ENCODE measurements at places on chromosomes 1 and 21.

DNA sequence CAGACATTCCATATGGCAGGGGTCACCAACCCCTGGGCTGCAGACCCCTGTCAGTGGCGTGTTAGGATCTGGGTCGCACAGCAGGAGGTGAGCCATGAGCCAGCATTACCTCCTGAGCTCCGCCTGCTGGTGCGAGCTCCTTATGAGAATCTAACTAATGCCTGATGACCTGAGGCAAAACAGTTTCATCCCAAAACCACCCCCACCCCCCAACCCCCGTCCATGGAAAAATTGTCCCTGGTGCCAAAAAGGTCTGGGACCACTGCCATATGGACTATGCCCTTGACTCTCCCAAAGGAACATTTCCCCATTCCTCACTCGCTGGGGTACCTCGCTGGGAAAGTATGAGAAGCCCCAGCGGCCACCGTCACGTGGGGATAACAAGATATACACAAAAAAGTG lies 6.4 kb upstream of the CPT2 start:
- no peak for DNase-seq

DNA sequence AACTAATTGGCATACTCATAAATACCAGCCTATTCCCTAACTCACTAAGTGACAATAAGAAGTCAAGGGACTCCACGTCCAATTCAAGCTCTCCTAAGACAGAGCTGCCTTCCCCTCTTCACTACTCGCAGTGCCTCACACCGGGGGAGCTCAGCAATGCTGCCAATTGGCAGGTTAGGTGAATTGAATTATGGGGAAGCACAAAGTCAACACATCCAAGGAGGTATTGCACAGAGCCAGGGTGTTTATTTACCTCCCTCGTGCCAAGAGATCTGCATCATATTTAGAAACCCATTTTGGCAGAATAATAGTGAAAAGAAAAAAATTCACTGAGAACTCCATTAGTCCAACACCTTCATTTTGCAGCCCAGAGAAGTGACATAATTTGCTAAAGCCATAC lies 20.4 kb upstream of the TNR start:
- DNase-seq = no peak

DNA sequence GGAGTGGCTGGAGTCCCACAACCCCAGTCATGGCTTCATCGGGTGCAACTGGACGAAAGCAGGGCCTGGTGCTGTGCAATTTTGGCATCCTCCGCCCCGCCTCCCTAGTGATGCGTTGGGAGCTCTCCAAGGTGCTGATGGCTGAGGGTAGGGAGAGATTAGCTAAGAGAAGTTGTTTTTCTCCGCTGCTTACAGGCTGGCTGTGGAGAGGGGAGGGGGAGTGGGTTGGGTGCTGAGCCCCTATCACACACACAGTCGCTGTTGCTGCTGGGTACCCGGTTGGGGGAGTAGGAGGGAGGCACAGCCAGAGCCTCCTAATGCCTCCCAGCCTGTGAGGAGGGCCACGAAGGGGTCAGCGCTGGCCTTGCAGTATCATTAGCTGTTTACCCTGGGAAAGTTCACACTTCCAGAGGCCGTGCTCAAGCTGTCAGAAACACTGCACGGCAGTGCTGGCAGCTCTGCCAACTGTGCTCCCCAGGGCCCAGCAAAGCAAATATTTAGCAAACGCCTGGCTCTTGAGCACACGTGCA lies 110.0 kb downstream of the GRIK3 start:
- peak; percentile 37 for DNase-seq

GRCh38 chr1:163745204-163745603 lies 423.4 kb downstream of the NUF2 start:
- DNase-seq = no peak

DNA sequence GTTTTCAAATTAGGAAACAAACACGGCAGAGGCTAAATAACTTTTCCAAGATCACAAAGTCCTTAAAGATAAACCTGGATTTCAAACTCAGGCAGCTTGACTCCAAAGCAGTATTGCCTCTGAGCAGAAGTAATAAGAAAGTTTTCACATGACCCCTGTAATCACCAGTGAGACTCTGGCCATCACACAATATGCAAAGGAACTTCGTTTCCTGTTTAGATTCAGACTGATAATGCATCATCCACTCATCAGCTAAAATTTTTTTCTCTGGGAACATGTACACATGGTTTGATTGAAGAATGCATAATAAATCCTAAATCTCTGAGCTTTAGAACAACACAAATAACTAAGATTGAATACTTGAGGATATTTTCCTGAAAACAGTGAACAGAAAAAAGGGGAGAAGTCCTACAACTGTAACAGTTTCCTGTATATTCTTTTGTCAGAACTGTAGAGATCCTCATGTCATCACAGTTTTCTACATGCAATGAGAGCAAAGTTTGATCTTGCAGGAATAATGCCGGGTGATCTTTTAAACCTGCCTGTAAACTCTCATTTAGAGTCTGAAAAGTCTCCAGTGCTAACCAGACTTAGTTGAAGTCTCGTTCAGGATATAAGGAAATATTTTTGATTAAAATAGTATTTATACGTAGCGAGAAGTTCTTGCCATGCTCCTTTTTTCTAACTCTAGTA lies 225.3 kb downstream of the SPATA17 start:
- no peak for DNase-seq

GRCh38 chr1:198876371-198876871 lies 237.6 kb downstream of the PTPRC start:
- no peak for DNase-seq

- DNase-seq = no peak
These were observed 6.9 kb downstream of the USP48 start for GRCh38 chr1:21775985-21776562.

GRCh38 chr1:108053270-108054013 lies 88.5 kb upstream of the VAV3 start:
- no peak for DNase-seq

DNA sequence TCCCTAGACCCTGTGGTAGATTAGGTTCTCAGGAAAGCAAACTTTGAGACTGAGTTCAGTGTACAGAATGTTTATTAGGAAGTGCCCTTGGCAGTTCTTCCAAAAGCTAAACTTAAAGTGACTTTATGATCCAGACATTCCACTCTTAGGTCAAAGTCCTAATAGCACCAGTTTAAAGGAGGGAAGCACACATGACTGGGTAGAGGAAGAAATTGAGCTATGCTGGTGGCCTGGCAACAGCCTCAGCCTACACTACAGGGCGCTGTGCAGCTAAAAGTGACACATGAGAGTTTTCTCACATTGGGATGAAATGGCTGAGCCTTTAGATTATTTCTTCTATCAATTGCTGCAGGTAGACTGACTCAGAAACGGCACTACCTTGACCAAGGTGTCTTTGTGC lies 280.4 kb downstream of the BRINP2 start:
- no peak for DNase-seq

DNA sequence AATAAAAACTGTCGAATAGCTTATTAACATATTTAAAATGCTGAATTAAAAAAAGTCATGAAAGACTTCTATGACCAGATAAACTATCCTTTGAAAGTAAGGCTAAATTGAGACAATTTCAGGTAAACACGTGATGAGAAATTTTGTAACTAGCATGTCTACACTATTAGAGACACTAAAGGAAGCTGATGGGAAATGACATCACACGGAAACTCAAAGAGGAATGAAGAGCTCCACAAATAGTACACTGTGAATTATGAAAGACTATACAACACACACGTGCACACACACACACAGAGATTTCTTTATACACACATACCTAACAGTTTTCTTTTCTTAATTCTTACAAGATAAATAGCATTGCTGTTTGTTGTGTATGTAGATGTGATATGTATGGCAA lies 70.9 kb upstream of the PLA2G4A start:
- no peak for DNase-seq

DNA sequence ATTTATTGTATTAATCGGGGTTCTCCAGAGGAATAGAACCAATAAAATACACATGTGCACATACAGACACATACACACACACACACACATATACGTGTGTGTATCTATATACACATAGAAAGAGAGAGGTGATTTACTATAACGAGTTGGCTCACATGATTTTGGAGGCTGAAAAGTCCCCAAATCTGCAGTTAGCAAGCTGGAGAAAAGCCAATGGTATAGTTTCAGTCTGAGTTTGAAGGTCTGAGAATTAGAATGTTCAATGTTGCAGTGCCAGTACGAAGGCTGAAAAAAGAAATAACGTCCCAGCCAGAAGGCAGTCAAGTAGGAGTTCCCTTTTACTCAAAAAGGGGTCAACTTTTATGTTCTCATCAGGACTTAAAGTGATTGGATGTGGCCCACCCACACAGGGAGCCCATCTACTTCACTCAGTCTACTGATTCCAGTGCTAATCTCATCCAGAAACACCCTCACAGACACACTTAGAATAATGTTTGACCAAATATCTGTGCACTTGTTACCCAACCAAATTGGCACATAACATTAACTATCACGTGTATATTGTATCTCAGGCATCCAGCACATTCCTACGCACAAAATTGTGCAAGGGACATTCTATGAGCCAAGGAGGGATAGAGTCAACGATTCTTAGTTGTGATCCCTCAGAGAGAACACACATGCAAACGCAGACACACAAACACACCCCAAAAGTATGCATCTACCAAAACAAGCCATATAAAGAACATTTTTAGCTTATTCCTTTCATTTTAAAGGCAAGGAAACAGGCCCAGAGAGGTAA lies 195.5 kb upstream of the DUSP10 start:
- DNase-seq = no peak

- DNase-seq = no peak
These were observed 15.0 kb upstream of the SARS1 start for GRCh38 chr1:109198745-109199144.

- DNase-seq = no peak
These were observed 31.9 kb downstream of the PDC start for GRCh38 chr1:186429017-186429416.

- DNase-seq = peak; percentile 71
These were observed 1.7 kb upstream of the ZBTB18 start for GRCh38 chr1:244049162-244050013.

GRCh38 chr1:199448646-199449045 lies 578.9 kb upstream of the NR5A2 start:
- DNase-seq = no peak

DNA sequence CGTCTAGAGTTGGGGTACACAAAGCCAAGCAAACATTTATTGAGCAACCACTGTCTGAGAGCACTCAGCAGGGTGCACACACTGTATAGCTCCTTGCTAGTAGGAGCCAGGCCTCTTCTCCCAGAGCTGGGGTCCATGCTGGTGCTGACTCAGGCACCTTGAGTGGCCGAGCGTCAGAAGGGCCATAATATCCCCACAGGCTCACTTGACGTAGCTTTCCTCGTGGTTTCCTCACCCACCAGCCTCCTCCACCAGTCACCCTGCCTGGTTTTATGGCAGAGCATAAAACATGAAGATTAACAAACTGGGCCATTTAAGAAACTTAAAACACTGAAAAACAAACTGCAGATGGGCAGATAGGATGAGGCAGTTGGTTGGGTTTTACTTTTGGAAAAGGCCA lies 361.5 kb downstream of the HHAT start:
- no peak for DNase-seq

DNA sequence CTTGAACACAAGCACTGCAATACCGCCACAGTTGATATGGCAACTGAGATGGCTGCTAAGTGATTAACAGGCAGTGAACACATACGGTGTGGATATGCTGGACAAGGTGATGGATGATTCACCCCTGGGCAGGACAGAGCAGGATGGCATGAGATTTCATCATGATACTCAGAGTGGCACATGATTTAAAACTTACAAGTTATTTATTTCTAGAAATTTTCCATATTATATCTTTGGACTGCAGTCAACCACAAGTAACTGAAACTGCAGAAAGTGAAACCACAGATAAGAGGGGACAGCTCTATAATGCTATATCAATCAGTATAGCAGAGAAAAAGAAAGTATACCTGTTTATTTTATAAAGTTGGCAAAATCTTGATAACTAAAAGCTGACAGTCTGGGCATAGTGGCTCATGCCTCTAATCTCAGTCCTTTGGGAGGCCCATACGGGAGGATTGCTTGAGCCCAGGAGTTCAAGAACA lies 47.9 kb downstream of the PHACTR4 start:
- peak; percentile 83 for DNase-seq

DNA sequence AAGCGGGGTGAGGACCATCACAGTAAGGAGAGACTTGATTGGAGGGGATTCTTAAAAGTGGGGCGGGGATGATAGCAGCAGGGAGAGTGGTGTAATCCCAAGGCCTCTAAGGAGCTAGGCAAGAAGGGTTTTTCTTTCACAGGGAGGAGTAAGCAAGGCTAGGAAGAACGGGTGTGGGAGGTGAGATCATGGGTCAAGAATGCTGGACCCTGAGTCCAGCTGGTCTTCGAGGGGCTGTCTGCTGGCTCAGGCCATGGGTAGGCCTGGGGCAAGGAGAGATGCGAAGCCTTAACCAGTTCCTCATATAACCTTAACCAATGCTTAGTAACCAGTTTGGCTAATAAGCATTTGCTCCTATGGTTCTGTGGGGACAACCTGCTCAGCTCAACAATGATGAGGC lies 599.1 kb downstream of the NPHP4 start:
- DNase-seq = no peak

- peak; percentile 52 for DNase-seq
These were observed 10.9 kb downstream of the IRF2BP2 start for GRCh38 chr1:234598974-234599616.

- no peak for DNase-seq
These were observed 94.1 kb upstream of the ATP1B1 start for GRCh38 chr1:169012416-169012815.

DNA sequence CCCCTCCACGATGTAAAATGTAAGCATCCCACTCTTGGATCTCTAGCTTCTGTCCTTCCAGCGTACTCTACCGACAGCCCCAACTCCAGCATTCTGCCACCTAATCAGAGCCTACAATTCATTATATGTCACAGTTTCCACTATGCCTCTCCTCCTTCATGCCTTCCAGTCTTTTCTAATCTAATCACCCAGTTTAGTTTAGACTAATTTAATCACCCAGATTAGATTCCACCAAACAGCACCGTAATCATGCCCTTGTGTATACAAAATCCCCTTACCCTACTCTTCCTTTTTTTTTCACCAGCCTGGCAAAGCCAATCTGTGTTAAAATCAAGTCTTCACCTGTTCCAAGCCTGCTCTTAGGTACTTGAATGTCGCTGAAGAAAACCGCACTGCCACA lies 49.8 kb upstream of the KANK4 start:
- DNase-seq = no peak

- no peak for DNase-seq
These were observed 114.9 kb upstream of the GUCA2B start for GRCh38 chr1:42038261-42038660.

DNA sequence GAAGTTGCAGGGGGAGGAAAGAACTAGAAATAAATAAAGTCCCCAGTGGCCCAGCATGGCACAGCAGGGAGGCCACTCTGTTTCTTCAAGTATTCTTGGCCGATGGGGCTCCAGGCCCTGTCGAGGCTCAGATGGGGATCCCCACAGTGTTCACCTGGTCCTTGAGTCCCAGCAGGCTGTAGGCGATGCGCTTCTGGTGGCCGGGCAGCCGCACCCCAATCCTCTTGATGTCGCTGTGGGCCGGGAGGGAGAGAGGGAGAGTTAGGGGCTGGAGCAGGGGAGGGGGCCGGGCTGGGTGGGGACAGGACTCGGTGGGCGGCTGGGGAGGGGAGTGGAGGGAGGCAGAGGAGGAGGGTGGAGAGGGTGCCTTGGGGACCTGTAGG lies 30.8 kb downstream of the EPHA2 start:
- DNase-seq = no peak

GRCh38 chr1:77762072-77762476 lies 2.4 kb upstream of the USP33 start:
- DNase-seq = peak; percentile 61

All from erythroblast (primary cell).